Fibroblast of lung (primary cell): ENCODE measurements at places on chromosomes 3 and 15.

- no peak for DNase-seq
These were observed 3.6 kb upstream of the EFCAB12 start for GRCh38 chr3:129432036-129432435.

DNA sequence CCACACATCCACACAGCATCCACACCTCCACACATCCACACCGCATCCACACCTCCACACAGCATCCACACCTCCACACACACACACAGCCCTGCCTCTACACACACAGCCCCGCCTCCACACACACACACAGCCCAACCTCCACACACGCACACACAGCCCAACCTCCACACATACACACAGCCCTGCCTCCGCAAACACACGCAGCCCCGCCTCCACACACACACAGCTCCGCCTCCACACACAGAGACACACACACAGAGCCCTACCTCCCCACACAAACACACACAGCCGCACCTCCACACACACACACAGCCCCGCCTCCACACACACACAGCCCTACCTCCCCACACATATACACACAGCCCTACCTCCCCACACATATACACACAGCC, 4.7 kb downstream of the MESP1 start:
- no peak for DNase-seq

GRCh38 chr3:126816986-126817777, 113.1 kb downstream of the CHCHD6 start:
- DNase-seq = no peak

GRCh38 chr3:188052169-188053035, 101.6 kb upstream of the LPP start:
- peak; percentile 86 for DNase-seq

DNA sequence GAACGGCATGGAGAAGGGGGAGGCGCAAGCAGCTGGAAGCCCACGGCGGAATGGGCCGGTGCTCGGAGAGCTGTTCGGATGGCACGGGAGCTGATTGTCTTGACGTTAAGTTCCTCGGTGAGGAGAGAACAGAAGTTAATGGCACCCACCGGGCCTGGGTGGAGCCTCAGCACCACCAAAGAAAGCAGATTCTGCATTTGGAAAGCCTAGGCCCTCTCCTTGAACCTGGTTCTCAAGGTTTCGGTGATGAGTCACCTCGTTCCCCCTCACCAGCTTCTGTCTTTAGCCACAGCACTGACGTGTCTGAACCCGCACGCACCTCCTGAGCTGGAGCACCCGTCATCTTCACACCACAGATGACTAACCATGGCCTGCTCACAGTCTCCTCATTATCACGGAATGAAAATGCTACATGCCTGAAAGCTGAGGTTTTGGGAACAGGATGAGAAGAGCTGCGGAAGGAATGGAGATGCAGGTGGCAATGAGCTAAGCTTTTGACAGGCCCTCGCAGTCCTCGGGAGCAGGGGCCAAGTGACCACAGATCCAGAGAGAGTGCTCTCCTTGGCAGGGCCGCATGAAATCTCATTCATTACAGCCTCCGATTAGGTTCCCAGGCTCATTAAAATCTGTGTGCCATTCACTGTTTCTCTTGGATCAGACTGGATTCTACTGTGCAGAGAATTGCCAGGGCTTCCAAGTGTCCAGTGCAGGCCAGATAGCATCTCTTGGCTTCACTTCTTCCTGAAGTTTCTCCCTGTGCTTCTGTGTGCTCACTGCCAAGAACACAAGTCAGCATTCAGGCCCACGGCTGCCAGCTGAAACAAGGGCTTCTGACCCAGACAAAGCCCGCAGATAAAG, 96.3 kb upstream of the DLG1 start:
- peak; percentile 100 for DNase-seq

DNA sequence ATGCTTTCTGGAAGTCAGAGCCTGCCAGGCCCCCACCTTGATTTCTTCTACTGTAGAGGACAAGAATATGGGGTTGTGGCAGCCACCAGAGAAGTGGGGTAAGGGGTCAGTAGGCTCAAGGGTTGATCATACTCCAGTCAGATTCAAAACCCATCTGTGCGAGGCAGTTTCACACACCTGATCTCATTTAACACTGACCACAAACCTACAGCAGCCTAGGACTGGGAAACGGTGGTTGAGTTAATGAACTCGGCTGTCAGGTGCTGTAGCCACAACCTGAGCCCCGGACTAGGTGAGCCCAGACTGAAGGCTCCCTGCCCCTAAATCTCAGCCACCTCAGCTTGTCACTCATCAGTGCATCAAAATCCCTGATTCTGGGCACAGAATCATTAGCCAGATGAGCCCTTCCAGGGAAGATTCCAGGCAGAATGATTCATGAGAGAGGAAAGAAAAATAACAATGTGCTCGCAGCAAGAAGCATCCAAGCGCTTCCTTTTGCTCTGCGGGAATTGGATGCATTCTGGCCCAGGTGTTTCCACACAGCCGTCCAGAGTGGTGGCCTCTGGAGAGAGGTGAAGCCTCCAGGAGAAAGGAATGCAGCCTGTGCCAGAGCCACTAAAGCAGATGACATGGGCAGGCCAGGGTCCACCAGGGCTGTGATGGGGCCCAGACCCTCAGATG, 102.1 kb downstream of the SRGAP3 start:
- no peak for DNase-seq

GRCh38 chr3:46679681-46680080, 13.8 kb downstream of the ALS2CL start:
- DNase-seq = no peak

- no peak for DNase-seq
These were observed 43.4 kb downstream of the ERC2 start for GRCh38 chr3:56424885-56425284.

DNA sequence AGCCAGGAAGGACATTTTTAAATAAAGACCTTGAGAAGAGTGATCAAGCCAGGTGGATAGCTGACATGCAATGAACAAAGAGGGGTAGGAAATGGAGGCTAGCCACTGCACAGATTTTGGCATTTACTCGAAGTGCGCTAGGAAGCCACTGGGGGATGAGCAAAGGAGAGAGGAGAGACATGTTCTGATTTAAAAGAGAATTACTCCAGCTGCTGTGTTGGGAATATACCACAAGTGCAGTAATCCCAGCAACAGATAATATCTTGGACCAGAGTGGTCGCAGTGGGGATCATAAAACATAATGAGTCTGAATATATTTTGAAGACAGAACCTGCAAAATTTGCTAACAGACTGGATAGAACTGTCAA, 19.9 kb downstream of the KPNA4 start:
- no peak for DNase-seq

GRCh38 chr3:48069339-48069738, 53.1 kb upstream of the MAP4 start:
- DNase-seq = peak; percentile 25

DNA sequence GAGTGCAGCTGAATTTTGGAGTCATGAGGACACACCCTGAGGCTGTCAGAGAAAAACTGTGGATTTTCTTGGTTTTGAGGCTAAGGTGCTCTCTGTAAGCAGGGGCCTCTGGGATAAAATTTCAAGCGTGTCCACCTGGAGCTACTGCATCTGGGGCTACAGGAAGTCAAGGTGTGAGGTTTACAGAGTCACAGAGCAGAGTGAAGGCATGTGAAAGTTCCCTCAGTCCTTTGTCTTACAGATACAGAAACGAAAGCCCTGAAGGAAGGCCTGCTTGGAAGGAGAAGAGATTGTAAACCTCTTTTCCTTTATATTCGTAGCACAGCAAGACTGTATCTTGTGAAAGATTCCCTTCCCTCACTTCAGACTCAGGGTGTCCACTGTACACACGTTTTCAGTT, 138.6 kb downstream of the OPA1 start:
- no peak for DNase-seq

GRCh38 chr3:13045904-13046568, 27.2 kb downstream of the IQSEC1 start:
- DNase-seq = no peak
